ENCODE measurements at places on chromosomes 4 and X.

DNA sequence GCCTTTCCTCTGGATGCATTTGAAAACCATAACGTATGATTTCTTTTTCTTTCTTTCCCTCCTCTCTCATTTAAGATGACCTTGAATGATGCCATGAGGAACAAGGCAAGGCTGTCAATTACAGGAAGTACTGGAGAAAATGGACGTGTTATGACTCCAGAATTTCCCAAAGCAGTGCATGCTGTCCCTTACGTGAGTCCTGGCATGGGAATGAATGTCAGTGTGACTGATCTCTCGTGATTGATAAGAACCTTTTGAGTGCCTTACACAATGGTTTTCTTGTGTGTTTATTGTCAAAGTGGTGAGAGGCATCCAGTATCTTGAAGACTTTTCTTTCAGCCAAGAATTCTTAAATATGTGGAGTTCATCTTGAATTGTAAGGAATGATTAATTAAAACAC is 142.8 kb downstream of the GRIA2 start:
- DNase-seq = no peak

DNA sequence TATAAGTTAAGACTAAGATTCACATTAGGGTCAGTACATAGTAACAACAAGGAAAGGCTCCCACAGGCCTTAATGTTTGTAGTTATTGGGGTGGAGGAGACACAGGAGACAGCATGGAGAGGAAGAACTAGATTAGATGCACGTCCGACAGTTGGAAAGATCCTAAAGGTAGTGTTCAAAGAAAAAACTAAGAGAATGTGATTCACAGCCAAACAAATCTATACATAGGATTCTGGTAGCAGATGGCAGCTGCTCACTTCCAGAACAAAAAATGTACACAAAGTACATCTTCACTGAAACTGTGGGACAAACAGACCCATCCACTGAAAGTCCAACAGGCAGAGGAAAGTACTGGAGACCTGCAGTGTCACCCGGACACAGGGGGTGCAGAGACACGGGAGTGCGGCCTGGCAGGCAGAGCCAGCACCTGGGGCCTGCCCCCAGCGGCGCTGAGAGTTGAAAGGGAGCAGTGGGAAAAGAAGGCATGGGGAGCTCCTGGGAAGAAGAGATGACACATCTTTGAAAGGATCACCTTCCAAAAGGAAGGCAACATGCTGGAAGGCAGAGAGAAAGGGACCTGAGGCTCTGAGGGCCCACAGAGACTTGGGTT is 40.0 kb downstream of the NELFA start:
- DNase-seq = no peak

DNA sequence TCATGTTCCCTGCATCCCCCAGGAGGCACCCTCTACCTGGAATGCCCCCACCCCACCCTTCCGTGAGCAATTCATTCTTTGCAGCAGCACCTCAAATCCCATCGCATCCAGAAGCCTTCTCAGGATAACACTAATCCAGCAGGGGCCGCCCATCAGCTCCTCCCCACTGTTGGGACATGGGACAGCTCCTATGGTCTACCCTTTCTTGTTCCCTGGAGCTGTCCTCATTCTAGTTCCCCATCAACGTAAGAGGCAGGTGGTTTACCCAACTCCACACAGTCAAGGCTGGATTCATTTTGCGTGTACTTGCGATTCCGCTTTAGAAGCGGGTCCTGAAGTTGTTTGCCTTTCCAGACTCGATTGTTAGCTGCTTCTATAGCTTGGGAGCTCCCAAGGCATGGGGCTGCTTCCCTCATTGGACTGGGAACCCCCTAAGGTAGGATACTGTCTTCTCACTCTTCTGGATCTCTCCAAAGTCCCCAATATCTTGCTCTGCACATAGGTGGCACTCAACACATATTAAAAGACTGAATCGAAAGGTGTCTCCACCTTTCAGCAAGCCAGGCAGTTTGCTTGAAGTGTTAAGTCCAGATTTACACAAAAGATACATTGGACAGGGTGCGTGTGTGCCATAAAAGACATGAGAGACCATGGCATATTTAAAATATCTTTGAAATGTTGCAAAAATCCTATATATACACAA is 942 bp upstream of the APLN start:
- no peak for DNase-seq

GRCh38 chr4:8318509-8318908 is 49.0 kb downstream of the HTRA3 start:
- DNase-seq = no peak

DNA sequence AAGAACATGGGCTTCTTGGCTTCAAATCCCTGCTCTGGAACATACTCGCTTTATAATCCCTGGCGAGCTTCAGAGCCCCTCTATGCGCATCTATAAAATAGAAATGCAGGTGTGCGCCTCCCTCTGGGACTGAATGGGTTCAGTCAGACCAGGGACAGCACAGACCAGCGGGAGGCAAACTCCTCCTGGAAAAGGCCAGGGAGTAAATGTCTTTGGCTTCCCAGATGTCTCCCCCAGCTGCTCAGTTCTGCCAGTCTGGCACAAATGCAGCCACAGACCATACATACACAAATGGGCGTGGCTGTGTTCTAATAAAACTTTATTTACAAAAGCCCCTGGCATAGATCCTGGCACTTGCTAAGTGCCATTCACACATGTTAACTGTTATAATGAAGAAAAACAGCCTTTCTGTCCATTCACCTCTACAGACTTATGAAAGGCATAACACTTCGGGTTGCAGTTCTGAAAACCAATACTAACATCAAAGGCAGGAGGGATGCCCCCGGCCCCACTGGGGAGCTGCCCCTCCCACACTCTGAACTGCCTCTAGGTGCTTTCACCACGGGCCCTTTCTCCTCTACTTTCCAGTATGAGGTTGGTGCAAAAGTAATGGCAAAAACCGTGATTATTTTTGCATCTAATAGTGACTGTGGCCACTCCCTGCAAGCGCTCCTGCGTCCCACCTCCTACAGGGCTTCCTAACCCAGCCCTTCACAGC is 4.6 kb downstream of the JAKMIP1 start:
- no peak for DNase-seq

Data from HCT116 (cell line).